GM13977 (cell line): ENCODE measurements at places on chromosomes 2 and 18.

DNA sequence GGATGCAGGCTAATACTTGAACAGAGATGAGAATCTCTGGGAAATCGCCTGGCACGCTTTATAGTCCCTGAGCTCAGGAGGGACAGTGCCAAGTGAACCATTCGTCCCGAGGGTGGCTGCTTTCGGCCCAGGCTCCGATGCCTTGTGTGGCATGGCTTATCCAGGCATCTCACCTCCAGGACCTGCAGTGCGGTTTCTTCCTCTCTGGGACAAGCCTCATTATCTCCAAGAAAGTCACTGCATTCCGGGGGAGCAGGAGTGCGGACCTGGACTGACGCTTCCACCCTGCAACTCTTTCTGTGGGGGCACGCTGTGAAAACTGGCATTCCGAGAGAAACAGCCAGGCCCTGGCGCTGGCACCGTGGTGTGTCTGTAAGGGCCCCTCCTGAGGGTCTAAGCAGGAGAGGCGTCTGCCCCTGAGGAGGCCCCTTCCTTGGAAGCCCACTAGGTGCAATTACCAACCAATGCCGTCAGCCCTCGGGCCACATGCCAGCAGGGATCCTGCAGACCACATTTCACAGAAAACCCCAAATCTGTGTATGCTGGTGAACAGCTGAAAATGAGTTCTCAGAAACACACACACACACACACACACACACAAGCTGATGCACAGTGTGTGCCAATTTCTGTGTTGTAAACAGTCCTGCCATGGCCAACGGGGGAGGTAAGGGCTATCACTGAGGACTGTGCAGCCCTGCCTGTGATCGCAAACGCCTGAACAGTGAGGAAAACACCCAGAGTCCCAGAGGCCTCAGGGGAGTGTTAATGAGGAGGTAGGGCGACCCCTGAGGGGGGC lies 351.9 kb upstream of the SALL3 start:
- no peak for DNase-seq

GRCh38 chr2:104545055-104545454 lies 308.9 kb upstream of the POU3F3 start:
- no peak for DNase-seq

GRCh38 chr2:176565641-176566323 lies 296.5 kb downstream of the MTX2 start:
- DNase-seq: no peak

- no peak for DNase-seq
Measured at GRCh38 chr2:237291138-237291792, 122.7 kb downstream of the COL6A3 start.

GRCh38 chr2:237055386-237056100 lies 30.1 kb upstream of the COPS8 start:
- DNase-seq: no peak

GRCh38 chr2:239589270-239589825 lies 188.5 kb upstream of the HDAC4 start:
- no peak for DNase-seq

DNA sequence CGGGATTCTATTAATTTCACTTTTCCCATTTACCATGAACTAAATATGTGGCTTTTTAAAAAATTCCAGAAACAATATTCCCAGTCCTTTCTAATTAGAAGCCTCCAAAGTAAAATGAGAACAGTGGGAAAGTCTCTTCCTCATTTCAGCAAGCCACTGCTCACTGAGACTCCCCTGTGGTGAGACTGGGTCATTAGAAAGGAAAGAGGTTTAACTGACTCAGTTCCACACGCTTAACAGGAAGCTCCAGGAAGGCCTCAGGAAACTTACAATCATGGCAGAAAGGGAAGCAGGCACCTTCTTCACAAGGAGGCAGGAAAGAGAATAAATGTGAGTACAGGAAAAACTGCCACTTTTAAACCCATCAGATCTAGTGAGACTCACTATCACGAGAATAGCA lies 258.9 kb upstream of the CHAC2 start:
- no peak for DNase-seq

GRCh38 chr18:34261865-34262780 lies 37.4 kb upstream of the NOL4 start:
- DNase-seq: peak; percentile 5

DNA sequence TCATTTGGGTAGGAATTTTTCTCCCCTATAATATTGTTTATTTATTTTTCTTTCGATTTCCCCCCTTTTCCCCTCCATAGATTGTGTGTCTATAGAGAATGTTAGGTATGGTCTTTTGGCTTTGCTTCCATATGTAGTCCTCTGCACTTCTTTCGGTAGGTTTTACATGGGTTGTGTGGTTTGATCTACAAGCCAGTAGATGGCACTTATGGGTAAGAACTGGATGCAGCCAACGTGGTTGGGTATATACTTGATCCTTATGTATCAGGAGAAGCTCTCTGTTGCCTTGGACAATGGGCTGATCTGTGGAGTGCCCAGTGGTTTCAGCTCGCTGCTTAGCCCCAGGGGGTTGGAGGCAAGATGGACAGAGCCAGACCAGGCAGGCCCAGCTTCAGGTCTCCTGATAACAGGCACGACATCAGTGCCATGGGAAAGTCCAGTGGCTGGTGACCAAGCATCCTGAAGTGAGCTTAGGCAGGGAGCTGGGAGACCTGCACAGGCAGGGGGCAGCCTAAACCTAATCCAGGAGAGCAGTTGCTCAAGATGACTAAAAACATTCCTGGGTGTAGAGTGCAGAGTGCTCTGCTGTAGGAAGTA lies 488.3 kb downstream of the CCDC85A start:
- no peak for DNase-seq

DNA sequence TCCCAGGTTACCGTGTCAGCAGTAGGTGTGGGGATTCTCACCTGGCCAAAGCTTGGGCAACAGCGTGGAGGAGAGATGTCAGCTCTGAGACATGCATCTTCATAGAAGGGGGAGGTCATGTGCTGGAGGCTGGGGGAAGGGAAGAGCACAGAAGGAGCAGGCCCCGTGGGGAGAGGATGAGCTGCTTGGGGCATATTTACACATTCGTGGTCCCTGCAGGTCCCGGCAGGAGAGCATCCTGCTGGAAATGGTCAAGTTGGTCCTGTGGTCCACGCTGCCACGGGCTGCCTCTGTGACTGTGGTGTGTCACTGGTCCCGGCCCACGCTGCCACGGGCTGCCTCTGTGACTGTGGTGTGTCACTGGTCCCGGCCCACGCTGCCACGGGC lies 195.1 kb upstream of the TWIST2 start:
- DNase-seq: no peak

DNA sequence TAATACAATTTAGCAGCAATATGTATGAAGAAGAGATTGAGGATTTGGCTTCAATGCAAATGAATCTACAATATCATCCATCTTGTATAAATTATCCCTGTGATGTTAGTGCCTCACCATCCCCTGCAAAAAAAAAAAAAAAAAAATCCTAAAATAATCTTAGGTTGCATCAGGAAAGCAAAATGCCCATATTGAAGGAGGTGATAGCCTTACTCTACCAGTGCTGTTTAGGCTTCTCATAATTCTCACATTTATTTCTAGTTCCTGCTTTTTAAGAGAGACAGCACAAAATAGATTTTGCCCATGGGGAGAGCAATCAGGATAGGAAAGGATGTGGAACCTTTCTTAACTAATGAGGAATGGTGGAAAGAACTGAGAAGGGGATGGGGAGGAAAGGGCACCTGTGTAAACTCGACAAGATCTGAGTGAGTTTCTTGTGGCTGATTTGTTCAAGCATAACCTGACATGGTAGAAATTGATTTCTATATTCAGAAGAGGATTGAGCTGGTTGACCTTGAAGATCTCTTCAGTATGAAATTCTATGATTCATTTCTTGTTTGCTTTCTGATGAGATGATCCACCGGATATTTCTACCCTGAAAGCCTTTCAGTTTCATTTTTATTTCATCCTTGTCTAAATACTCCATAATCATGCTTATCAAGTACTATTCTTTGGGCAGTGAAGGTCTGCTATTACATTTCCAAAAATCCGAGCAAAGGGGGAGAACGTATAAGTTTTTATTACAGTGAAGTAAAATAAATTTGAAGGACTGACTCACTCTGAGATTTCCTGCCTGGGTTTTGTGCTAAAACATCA lies 391.2 kb downstream of the PTPRM start:
- no peak for DNase-seq

GRCh38 chr2:10524341-10524740 lies 76.2 kb upstream of the ODC1 start:
- DNase-seq: peak; percentile 12

DNA sequence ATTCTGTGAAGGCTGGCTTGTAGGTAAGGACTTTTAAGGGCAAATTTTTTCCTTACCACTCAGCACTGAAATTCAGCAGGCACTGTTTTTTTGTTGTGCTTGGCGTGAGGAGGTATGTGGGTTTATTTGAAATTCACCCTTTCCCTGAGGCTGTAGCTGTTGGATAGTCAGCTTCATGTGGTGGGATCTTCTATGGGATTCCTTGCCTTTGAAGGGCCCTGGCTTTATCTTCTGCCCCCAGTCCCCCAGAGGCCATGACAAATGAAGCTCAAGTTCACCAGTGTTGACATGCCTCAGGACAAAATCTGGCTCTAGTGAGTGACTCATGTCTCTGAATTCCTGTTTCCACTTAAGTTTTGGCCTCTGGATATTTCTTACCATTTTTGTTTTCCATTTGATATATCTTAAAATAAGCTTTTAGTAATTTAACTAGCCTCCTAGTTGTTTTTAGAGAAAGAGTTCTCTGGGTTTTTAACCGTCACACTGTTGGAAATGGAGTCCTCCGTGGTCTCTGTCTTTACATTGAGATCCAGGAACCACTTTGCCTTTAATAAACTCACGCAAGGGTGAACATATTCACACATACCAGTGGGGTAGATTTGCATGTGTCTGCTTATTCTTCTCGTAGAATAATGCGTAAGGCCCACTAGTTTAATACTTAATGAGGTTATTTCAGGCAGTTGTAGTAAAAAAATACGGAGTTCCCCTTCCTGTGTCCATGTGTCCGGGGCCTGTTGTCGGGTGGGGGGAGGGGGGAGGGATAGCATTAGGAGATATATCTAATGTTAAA lies 211.1 kb upstream of the FAM98A start:
- no peak for DNase-seq

DNA sequence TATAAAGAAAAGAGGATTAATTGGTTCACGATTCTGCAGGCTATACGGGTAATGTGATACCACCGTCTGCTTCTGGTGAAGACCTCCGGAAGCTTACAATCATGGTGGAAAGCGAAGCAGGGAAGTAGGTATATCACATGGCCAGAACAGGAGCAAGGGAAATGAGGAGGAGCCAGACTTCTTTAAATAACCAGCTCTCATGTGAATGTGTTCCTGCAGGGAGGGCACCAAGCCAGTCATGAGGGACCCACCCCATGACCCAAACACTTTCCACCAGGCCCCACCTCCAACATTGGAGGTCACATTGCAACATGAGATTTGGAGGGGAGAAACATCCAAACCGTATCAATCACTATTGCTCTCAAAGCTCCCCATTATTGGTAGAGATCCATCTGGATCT lies 61.8 kb downstream of the EFEMP1 start:
- DNase-seq: no peak

- DNase-seq: no peak
Measured at GRCh38 chr2:128450211-128451024, 131.8 kb upstream of the HS6ST1 start.

GRCh38 chr2:67565761-67566160 lies 168.6 kb downstream of the ETAA1 start:
- no peak for DNase-seq

DNA sequence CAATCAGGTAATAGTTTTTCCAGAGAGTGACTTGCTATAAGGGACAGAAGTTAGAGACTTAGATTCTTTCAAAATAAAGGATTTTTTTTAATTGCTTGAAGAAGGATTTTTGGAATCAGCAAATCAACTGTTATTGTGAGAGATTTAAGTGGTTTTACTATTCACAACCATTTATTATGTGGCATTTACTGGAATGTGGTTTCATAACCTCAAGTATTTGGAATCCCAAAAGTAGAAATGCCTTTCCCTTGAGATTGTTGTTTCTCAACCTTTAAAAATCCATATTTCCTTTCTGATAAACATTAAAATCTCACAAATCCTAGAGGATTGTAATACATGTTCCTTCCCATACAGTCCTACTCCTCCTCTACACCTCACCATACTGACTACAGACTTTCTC lies 5.0 kb downstream of the TANK start:
- no peak for DNase-seq
